ENCODE measurements at places on chromosomes 7 and 10. TPM values are rescaled to one million over a fixed set of nuclear protein-coding genes. Genes with fewer than 3 reads are reported as not detected.
A peak's percentile ranks its signal among the peaks of the same experiment; 100 is the strongest.

Gene CD36
- polyA plus RNA-seq, result 392 TPM

GRCh38 chr10:88289342-88289741 lies 293.8 kb downstream of the RNLS start:
- no peak for DNase-seq

Gene CALML3
- 0.46 TPM for polyA plus RNA-seq

Gene GRM3
- polyA plus RNA-seq, result 0.12 TPM

Gene CDNF
- 3.1 TPM for polyA plus RNA-seq

Gene MUC12
- 0.69 TPM for polyA plus RNA-seq

DNA sequence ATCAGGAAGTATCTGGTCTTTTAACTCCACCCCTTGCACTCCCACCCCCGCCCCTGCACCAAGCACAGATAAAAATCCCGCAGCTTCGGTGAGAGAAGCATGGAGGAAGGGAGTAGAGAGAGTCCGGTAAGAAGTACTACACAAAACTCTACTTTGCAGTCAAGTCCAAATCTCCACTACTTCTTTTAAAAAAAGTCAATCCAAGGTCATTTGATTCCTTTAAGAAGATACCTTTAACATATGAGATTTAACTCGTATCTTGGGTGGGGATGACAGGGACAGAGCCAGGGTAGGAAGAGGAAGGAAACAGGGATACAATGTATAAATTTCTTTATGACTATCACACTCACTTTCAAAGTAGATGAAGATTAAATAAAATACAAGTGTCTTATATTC lies 132.1 kb downstream of the NRBF2 start:
- DNase-seq, result peak; percentile 71

- no peak for DNase-seq
Observed at GRCh38 chr10:51999096-51999495, 299.7 kb upstream of the CSTF2T start.

Gene TMEM270
- not detected for polyA plus RNA-seq

DNA sequence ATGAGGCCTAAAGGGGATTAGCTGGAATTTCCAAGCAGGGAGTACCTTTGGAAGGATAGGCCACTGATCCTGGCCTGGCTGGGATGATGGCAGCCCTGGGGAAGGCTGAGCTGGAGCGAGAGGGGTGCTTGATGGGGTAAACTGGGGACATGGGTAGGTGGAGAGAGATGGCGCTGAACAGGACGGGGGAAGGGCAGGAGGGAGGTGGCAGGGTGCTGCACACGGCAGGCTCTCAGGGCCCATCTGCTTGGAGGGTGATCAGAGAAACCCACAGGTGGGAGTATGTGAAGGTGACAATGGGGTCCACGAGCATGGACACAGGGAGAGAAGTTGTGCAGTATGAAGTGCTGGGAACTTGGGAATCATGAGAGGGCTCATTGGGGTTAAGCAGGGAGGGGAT lies 10.3 kb downstream of the MAT1A start:
- DNase-seq, result no peak

Gene PPP1R17
- polyA plus RNA-seq, result not detected

DNA sequence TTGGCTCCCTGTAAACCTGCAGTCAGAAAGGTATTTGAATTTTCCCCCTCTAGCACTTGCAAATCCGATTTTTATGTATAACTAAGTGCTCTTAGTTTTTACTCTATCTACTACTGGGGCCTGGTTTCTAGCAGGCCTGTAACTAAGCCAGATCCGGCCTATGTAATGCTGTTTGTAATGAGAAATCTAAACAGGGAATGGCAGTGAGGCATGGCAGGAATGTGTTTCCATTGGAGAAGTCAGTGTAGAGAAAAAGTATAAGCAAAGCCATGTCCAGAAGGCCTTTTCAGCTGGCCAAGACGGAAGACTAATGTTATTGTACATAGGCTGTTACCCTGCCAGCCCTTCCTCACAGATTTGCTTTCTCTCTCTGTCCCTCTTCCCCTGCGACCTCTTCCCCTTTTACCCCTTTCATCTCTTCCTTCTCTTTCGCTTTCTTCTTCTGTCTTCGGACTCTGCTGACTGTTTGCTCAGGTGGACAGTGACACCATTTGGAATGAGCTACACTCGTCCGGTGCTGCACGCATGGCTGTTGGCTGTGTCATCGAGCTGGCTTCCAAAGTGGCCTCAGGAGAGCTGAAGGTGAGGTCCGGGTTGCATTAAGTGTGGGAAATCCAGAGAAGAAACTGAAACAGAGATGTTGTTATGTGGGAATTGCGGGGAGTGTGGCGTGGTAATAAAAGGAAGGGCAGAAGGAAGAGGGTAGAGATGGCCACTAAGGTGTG lies 297.5 kb downstream of the HDAC9 start:
- DNase-seq, result no peak

Gene CNTNAP2
- polyA plus RNA-seq, result 5.6 TPM

DNA sequence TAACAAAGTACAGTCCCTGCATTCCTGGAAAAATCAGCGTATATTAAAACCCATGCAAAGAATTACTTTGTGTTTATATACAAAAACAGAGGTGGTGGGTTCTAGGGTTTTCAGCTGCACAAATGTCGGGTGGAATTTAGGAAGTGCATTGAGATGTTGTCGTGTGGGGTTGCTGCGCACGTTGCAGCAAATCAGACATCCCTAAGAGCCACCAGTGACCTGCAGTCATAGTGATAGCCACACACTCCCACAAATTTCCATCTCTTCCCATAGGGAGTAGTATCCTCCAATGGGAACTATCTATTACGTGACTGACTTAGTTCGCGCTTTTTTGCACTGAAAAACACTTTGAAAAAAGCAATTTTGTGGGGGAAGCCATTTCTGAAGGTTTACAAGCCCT lies 375.2 kb upstream of the GALNT17 start:
- DNase-seq, result no peak

DNA sequence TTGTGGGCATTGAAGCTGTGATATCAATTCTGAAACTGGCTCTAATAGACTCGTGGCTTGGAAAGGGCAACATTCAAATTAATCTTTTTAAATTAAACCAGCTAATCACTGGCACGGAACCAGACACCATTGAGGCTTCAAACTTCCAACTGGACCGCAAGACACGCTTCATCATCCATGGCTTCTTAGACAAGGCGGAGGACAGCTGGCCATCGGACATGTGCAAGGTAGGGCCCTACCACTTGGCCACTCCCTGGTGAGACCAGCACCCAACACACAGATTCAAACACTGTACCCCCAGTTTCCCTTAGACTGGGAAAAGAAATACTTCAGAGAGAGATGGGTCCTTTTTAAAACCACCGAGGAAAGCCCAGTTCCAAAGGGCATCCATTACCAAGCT lies 5.1 kb downstream of the PNLIPRP2 start:
- DNase-seq, result no peak

Gene CDH23
- polyA plus RNA-seq, result 5.7 TPM

DNA sequence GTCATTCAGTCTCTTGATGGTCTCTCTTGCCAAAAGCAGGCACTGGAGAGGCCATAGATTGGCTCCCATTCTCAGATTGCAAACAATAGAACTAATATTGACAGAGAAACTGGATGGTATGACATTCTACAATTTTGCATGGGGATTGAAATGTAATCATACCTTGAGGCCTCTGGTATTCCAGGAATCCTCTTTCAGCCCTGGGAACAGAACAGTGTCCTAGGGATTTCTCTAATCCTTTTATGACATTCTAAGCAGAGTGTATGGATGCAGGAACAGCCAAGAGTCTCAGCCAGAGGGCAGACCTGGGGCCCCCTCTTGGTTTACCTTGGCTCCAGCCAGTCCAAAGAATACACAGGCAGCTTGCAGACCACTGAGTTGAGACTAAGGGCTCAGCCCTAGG lies 206.4 kb downstream of the KCNMA1 start:
- no peak for DNase-seq

DNA sequence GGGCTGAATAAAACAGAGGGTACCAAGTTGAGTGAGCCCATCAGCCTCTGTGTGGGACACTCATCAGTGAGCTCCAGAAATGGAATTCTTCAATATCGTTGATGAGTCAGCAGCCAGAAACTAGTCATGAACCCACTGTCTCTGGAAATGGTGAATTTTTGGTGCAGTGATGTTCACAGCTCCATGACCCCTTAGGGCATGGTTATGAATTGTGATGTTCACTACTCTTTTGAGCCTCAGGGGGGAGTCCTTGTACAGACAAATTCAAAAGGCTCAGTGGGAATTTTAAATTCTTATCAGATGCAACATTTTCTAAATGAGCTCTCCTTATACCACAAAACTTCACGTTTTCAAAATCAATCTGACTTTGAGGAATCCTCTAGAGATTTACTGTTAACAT lies 335.7 kb downstream of the PHTF2 start:
- peak; percentile 8 for DNase-seq

Gene CASP2
- 25.6 TPM for polyA plus RNA-seq

- no peak for DNase-seq
Observed at GRCh38 chr10:4488904-4489303, 337.1 kb upstream of the AKR1E2 start.

DNA sequence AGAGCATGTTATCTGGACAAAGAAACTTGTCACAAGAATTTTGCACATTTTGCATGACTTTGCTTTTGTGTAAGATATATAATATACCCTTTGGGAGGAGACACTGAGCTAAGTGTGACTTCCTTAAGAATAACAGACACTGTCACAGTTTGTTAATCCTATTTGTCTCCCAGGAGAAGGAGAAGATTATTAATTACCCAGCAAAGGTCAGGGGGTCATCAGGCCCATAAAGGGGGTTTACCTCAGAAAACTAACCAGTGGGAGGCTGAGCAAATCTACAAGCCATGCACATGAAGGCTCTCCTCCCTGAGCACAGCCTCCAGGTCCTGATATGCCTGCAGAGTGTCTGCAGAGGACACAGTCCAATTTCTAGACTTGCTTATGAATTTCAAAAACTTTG lies 10.1 kb upstream of the MET start:
- no peak for DNase-seq

DNA sequence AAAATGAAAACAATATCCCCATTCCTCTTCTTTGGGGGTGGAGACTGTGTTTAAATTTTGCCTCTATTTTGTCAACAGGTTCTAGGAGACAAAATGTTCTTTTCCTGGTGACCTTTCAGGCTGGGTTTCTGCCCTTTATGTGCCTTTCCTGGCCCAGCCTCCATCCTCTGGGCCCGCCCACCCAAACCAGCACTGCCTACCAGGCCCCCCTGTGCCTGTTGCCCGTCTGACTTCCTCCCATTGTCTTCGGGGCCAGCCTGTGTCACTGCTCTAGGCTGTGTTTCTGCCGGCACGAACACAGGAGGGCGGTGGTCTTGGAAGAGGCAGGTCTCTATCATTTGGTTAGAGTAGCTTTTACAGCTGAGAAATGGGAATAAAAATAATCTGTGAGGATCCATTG lies 13.9 kb downstream of the TSPAN14 start:
- DNase-seq, result no peak

- DNase-seq, result peak; percentile 14
Observed at GRCh38 chr7:94442639-94443038, 47.9 kb downstream of the COL1A2 start.

- no peak for DNase-seq
Observed at GRCh38 chr10:6233725-6234277, 31.1 kb downstream of the PFKFB3 start.

Gene SPACDR
- polyA plus RNA-seq, result 0.95 TPM

Gene NMT2
- 15.1 TPM for polyA plus RNA-seq

DNA sequence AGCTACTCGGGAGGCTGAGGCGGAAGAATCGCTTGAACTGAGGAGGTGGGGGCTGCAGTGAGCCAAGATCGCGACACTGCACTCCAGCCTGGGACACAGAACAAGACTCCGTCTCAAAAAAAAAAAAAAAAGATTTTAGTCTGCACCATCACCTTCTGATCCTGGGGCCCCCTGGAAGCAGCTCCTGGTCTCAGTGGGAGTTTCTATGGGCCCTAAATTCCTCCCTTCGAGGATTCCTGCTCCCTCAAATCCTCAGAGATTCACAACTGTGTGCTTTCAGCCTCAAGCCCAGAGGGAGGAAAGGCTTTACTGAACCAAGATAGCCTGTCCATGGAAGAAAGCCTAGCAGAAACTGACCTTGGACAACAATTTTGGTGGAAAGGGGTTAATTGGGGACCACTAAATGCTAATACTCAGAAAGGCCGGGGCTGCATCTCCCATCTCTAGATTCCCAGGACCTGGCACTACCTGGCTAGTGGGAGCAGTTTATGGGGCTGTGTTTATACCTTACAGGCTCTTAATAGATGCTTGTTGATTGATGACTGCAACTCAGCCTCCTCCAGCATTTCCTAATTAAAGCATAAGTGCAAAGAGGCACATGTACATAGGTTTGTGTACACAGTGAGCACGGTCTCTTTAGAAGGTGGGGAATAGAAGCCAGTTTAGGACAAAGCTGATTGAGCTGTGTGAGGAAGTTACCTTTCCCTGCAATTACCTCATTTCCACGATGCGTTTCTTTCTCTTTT lies 9.2 kb upstream of the FGFR2 start:
- no peak for DNase-seq

GRCh38 chr7:50926049-50926448 lies 143.4 kb upstream of the GRB10 start:
- DNase-seq, result no peak

GRCh38 chr10:15329437-15329836 lies 41.7 kb downstream of the FAM171A1 start:
- no peak for DNase-seq

Gene TRIM8
- 77.8 TPM for polyA plus RNA-seq

DNA sequence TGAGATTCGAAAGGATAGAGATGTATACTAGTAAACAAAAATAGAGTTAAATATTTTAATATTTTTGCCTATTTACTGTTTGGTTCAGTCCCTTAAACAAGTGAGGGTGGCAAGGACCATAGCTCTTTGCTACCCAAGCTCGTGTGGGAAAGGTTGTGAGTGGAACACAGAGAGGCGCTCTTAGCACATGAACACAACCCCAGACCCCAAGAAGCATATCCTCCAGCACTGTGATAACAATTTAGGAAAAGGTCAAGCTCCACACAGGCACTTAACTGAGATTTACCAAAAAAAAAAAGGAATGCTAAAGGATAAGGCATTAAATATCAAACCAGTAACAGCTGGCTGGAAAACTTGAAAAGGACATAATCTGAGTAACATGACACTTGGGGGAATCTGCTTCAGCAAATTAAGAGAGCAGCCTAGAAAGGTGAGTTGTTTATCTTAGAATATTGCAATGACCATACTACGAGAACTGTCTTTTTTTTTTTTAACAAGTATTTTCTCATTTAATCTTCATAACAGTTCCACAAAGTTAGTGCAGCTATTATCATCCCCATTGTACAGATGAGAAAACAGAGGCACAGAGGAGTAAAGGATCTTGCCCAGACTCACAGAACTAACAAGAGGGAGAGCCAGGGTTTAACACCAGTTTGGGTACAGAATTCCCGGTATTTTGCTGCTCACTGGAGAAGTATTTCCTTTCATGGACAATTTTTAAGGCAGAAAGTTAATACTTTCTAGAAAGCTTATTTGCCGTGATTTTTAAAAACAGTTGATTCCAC lies 303.5 kb upstream of the AOAH start:
- DNase-seq, result no peak

Gene INA
- 0.09 TPM for polyA plus RNA-seq

DNA sequence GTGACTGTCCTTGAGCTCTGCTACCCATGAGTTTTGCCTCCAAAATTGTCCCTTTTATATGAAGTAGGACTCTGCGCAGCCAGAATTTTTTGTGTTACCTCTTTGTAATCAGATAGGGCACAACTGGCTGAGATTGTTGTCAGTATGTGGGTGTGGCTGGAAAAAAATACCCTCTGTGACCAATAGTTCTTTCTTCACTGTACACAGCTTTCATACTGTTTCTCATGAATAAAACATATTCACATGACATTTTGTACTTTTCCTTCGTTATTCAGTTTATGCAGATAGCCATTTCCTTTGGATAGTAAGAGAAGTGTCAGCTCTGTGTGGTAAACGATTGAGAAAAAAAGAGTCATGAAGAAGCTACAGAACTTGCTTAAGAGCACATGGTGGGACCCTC lies 49.6 kb upstream of the WNT8B start:
- DNase-seq, result no peak

Measured in muscle of back (tissue), 13 donors.